ENCODE measurements at places on chromosomes 3 and 15. TPM values are rescaled to one million over a fixed set of nuclear protein-coding genes. Genes with fewer than 3 reads are reported as not detected.
A peak's percentile ranks its signal among the peaks of the same experiment; 100 is the strongest.

Gene HTR3E
- total RNA-seq: not detected

Gene COL8A1
- 12.0 TPM for total RNA-seq

Gene RARB
- 22.8 TPM for total RNA-seq

Gene GOLGA8G
- total RNA-seq: not detected

Gene HGD
- not detected for total RNA-seq

DNA sequence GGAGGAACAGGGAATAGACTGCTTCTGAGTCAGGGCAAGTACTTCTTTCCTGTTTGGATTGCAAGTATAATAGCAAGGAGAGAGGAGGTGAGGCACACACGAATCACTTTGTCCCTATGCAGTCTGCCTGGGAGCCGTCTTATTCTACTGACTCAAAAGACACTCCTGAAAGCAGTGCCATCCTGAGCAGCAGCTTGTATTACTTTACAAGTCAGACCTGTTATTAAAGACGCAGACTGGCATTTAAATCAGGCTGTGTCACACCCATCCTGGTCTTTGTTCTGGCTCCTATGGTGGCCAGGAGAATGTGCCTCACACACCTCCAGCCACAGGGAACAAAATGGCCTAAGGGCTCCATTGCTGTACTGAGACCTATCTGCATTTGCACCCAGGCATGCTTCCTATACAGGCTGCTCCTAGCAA, 17.9 kb upstream of the SQOR start:
- DNase-seq: no peak

DNA sequence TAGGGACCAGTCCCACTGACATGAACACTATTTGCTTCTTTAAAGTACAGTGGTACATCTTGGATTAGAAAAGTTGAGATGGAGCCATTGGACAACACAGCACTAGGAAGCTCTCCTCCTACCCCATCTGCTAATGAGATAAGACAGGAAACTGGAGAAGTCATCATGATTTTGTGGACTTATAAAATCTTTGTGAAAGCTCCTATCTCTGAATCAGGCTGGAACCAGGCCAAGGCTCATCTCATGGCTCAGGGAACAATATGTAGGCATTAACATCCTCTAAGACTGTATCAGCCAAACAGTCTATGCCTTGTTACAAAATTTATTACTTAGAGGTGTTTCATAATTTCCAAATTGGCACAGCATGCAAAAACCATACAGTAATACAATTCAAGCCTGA, 84.1 kb downstream of the BOC start:
- DNase-seq: no peak

- no peak for DNase-seq
Measured at GRCh38 chr3:50218448-50218847, 13.4 kb downstream of the SLC38A3 start.

DNA sequence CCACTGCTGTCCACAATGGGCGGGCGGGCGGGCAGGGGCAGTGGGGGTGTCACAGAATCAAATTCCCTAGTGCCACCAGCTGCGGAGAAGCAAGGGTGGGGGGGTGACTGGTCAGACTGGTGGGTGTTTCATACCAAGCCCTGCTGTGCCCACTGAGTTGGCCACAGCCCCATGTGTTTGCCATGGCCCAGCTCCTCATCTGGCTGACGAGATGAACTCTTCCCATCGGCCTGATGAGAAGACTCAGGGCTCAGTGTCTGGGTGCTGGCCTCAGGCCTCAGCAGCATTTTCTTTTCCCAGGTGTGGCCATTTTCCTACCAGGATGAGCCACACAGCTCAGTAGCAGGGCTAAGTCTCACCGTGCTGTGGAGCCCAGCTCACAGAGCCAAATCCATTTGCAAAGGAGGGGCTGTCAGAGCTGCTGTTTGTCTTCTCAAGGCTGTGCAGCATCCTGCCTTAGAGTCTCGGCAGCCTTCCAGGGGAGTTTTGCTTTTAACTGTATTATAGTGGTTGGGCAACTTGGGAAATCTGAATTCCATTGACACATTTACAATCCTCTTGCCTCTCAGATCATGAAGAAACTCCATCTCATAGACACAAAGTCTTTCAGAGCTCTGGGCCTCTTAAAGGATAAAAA, 176.8 kb downstream of the ABHD5 start:
- no peak for DNase-seq

DNA sequence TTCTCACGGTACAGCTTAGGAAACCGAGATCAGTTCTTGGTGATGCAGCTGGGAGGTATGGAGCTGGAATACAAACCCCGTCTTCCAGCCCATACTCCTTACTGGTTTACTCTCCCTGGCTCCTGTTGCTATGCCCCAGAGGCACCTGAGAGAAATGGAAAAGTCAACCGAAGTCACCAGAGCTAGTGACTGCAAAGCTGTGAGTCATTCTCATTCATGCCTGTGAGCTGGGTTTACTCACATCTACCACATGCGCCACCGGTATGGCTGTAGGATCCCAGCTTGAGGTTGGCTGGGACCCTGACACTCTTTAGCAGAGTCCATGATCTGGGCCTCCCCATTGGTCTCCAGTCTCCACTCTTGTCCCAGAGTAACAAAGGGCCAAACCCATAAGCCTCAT, 111.5 kb upstream of the ETV5 start:
- no peak for DNase-seq

GRCh38 chr3:46479696-46480095, 15.0 kb upstream of the LTF start:
- DNase-seq: no peak

GRCh38 chr15:97984157-97984556, 23.7 kb downstream of the ARRDC4 start:
- no peak for DNase-seq

DNA sequence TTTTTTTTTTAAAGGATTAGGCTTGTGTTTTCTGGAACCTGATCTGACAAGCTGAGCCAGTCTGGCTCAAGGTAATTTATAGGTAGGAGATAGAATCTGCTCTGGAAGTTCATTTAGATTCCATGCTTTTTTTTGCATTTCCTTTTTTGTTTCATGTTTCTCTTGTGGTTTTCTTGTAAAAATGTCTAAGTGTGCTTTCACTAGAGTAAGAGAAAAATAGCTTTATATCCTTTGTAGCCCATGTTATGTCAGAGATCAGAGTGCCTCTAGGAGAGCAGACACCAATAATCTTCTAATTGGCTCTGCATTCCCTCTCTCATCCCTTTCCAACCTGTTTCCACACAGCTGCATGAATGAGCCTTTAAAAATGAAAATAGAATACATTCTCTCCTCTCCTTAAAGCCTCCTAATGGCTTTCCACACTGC, 389.8 kb upstream of the KCNMB2 start:
- no peak for DNase-seq

- DNase-seq: peak; percentile 33
Measured at GRCh38 chr15:40343512-40343911, 2.8 kb upstream of the CCDC9B start.

- DNase-seq: no peak
Measured at GRCh38 chr3:111472556-111472955, 69.4 kb upstream of the CD96 start.

DNA sequence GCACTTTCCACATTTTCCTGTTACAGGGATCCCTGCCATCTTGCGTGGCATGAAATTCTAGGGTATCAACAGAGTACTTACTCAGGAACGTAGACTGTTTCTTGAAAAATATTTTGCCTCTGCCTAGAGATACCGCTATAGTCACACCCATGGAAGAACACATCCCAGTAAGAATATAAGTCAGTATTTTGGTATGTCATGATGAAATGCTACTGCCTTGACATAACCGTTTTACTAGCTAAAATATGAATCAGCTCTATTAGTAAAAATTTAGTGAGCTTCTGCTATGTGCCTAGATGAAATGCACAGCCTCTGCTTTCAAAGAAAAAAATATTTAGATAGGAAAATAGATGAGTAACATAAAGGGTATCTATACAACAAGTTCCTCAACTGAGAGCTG, 276.4 kb downstream of the TBC1D5 start:
- DNase-seq: no peak

DNA sequence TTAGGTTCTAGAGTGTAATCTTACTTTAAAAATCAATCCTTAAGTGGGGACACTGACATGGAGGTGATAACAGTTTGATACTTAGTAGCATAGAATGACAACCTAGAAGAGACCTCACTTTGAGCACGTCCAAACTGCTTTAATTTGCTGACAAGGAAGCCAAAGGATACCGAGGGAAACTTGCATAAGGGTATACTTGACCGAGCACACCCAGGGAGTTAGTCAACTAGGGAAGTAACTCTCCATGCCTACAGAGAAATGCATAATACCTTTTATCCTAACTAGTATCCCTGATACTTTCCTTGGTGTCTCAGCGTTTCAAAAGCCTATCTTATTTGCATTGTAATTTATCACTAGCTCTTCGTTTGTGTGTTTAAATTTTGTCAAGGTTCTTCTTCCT, 5.5 kb upstream of the TPRG1 start:
- no peak for DNase-seq

DNA sequence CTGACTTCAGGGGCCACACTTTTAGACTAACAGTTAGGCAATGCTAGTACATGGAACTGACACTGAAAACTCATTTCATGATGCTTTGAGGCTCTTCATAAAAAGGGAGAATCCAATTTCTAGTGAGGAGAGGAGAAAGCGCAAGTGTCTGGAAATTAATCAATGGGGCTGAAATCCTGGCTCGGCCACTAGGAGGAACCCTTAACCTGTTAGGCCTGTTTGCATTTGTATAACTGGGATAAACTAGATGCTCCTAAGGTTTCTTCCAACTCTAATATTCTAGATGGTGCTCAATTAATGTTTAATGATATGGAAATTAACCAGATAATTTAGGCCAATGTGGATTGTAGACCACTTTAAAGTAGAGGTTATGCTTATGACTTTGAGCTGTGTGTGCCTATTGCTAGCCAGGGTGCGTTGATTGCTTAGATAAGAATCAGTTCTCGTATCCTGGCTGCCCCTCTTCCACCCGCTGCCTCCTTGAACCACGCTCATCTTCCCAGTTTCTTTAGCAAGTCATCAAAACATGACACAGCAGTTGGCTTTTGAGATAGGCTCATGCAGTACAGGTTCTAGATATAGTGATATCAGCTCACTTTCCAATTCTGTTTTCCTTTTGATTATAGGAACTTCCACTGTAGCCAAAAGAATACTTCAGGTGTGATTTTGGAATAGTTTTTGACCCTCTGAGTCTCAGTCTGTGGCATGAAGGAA, 16.8 kb upstream of the CRBN start:
- no peak for DNase-seq

DNA sequence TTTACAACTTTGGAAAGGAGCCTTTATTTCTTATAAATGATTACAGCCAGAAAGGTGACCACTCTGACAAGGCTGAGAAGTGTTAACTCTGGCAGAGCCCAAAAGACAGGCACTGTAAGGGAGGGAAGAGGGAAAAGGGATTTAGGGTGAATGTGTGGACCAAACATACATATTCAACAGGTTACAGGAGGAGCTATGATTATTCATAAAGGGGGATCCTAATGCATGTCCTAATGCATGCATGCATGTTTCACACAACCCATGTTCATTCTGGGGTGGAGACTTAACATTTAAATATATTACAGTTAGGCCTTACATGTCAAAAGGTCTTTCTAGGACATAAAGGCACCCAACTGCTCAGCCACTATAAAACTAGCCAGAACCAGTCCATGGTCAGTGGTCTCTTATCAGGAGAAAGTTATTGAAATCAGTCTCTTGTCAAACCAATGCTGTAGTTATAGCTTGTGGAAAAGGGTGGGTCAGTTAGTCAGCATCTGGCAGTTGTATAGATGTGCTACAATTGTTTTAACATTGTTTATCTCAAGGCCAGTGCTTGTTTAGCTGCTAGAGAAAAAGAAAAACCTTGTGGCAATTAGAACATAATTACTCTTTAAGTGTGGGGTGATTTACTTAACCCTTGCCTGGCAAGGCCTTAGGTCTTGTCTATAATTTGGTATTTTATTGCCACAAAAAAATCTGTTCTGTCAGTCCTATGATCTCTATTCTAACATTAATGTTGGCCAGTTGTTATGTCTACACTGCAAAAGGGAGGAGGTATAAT, 77.5 kb downstream of the RAD18 start:
- no peak for DNase-seq

DNA sequence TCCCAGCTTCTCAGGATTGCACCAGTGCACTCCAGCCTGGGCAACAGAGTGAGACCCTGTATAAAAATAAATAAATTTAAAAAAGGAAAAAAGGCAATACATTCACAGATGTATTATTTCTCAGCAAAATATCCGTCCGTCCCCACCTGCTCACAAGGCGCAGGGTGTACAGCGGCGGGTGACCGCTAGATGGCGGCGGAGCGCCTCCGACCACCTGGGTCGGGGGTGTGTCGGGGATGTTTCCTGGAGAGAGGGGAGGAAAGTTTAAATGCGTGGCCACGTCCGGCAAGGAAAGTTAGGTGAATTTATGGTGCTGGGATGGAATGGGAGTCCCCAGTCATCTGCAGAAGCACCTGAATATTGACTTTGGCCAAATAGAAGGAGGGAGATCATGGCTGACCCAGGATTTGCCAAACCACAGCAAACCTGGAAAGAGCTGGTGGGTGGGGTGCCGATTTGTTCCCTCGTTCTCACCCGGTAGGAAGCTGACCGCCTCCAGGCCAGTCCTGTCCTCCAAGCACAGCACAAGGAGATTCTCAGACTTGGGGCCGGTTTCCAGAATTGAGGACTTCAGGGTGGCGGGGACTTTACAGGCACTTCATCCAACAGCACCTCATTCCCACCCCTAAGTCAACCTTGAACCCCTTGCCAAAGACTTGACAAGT, 88.3 kb downstream of the TMEM266 start:
- peak; percentile 77 for DNase-seq

DNA sequence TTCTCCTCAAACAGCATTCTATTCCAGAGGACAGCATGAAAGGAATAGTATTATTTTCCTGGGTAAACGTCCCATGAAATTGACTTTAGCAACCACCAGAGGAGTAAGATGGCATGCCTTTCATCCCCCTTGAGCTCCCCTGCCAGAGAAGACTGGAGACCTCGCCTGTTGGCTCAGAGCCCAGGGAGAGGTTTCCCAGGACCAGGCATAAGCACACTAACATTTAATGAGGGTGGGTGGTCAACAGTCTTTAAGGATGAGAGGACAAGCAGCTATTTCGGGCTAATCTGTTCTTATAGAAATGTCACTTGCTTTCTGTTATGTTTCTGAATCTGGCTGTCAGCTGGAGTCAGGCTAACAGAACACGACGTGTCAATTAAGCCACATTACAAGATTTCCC, 390.5 kb downstream of the GABRG3 start:
- DNase-seq: no peak

DNA sequence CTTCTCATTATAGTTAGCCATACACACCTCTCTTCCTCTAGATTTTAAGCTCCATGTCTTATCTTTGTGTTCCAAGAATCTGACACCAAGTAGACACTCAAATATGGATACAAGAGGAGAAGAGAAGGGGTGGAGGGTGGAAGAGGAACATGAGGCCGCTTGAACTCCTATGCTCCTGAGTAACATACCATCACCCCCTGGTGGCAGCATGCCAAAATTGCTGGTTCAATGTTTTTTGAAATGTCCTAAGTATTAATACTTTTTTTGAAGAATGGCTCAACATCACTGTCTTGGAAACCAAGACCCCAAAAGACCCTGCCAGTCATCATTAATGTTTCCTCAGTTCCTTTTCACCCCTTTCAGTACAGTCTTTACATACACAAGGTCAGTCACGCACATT, 71.8 kb upstream of the HACD2 start:
- no peak for DNase-seq

- no peak for DNase-seq
Measured at GRCh38 chr15:67746450-67746849, 78.9 kb upstream of the SKOR1 start.
